Left ventricle myocardium superior (tissue), 1 donor: ENCODE measurements at places on chromosomes 6 and 20. TPM values are rescaled to one million over a fixed set of nuclear protein-coding genes. Genes with fewer than 3 reads are reported as not detected.

DNA sequence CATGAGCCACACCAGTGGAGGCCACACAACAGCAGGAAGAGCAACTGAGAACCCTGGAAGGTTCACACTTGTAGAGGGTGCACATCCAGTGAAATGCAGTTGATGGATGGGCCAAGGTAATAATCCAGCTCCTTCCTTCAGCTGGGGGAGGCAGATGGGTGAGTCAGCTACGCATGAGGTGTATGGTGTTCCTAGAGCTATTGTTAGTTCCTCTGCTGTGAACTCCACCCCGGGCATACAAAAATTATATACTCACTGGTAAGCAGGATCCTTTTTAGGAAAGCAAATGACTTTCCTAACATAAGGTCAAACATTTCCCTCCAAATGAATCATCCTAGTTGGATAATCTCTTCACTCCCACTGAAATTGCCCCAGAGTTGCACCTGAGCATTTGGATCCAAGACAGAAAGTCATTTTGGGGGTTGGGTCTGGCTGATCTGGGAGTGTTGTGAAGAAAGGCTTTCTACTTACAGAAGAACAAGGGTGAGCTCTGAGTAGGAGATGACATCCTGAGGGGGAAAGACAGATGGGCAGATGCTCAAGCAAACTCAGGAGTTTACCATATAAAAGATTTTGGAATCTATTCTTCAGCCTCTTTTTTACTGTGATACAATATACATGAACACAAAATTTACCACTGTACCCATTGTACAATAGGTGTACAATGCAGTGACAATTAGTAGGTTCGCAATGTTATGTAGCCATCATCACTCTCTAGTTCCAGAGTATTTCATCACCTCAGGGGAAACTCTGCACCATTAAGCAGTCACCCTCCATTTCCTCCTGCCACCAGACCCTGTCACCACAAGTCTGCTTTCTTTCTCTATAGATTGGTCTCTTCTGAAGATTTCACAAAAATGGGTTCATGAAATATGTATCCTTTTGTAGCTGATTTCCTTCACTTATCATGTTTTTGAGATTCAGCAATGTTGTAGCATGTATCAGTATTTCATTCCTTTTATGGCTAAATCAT is 11.1 kb downstream of the HLA-F start:
- no peak for DNase-seq

- DNase-seq: no peak
These were observed 844 bp downstream of the TAGAP start for GRCh38 chr6:159043947-159044346.

Gene DOP1A
- total RNA-seq: 17.7 TPM

Gene SLC17A1
- total RNA-seq: not detected

GRCh38 chr6:63649847-63650265 is 14.3 kb downstream of the PHF3 start:
- DNase-seq: no peak

Gene TOMM34
- total RNA-seq: 9.6 TPM
